Fibroblast of skin of right biceps (primary cell): ENCODE measurements at places on chromosomes 3 and 15.

- no peak for DNase-seq
These were observed 17.7 kb upstream of the PRR23E start for GRCh38 chr3:127175272-127175671.

DNA sequence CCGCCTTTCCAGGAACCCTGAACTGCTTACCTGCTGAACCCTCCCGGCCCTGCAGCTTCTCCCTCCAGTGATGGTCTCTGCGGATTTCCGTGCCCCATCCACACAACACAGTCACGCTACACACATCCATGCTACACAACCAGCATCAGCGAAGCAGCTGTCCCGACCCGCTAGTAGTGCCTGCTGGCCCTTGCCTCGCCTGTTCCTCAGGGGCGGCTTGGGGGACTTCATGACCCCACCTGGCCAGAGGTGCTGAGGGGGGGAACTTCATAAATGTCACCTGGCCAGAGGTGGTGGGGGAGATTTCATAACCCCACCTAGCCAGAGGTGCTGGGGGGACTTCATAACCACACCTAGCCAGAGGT, 530 bp upstream of the TUBGCP5 start:
- no peak for DNase-seq

- no peak for DNase-seq
These were observed 62.7 kb downstream of the CPNE4 start for GRCh38 chr3:131972091-131972490.

GRCh38 chr15:66603301-66604179, 37.7 kb upstream of the LCTL start:
- peak; percentile 62 for DNase-seq

- no peak for DNase-seq
These were observed 17.4 kb downstream of the CSPG4 start for GRCh38 chr15:75695220-75695619.

DNA sequence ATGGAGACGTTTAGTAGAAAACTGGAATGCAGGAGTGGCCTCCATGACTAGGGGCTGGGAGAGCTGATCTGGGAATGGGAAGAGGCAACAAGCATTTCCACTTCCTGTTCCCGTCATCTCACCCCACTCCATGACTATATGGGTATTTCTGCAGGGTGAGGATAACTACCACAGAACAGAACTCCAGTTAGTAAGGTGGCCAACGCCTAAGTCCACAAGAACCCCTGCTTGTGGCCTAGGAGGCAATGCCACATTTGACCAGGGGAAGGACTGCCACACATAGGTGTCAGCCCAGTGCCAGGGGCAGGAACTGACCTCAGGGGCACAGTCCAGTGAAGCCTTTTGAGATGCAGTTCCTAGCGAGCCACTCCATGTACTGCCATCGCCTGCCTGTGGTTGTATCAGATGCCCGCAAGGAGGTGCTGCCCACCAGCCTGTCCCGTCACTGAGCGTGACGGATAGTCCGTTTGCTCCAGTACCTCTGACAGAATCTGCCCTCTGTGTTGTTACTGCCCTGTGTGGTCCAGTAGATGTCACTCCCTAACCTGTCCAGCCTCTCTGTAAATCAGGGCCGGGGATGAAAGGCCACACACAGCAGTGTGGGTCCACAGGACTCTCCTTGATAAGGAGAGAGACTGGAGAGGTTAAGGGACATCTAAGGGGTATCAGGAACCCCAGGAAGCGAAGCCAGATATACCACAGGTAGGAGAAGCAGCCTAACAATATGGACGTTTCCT, 3.5 kb upstream of the MTFMT start:
- DNase-seq, result peak; percentile 58

GRCh38 chr3:154152741-154153140, 31.6 kb downstream of the ARHGEF26 start:
- DNase-seq, result no peak

DNA sequence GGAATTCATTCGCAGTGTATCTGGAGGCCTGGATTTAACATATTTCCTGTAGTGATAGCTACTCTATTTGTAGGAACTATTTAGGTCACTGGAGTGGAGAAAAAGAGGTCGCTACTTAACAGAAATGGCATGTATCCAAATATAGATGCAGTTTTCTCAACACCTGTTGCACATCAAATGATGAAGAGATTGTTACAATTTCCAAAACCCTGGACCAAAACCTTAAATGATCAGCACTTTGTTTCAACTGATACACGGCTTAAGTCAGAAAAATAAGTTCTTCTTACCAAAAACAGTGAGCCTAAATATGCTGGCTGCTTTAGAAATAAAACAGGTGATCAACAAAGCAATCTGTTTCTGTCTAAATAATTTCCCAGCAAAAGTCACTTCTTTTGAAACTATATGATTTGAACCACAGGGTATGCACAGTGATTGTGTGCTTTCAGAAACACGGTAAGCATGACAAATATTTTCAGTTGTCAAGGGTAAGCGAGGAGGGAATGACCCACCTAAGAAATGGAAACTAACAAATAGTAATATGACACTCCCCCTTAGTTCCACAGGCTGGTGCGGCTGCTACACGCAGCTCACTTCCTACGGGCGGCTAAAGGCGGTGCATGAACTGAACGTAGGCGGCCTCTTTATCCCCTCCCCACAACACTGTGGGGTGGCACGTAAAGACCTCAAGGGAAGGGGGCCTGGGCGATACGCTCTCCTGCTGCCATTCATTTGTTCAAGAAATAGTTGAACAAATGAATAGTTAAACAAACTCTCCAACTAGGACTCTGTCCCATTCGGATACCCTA, 1.1 kb downstream of the EHD4 start:
- DNase-seq, result peak; percentile 56
